Heart left ventricle (tissue), 16 donors: ENCODE measurements at places on chromosomes 4 and X. TPM values are rescaled to one million over a fixed set of nuclear protein-coding genes. Genes with fewer than 3 reads are reported as not detected.

DNA sequence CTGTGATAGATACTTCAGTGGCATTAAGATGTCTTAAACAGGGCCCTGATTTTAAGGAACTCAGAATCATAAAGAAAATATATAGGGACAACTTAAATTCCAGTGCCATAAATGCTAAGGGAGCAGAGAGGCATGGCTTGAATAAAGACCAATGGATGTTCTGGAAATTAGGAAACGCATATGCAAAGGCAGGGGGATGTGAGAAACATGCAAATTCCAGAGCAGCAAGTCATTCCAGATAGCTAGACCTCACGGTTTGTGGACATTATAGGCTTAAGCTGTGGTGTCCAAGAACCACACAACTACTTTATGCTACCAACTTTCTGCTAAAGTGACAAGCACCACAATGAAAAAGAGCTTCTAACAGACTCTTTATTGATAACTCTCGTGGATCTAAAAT lies 132.6 kb upstream of the ANK2 start:
- DNase-seq = no peak

GRCh38 chrX:100731441-100732281 lies at the start of gene SYTL4:
Gene SYTL4 (minus strand): TSS chrX:100732121. CDS start chrX:100702037, 30,084 bp downstream.
- peak; percentile 20 for DNase-seq

- no peak for DNase-seq
These were observed 2.7 kb downstream of the USP26 start for GRCh38 chrX:133094098-133094731.

Gene RBMX2
- 8.5 TPM for total RNA-seq

Gene PHOX2B
- total RNA-seq = not detected

Gene EBP
- total RNA-seq = 59.3 TPM
